ENCODE measurements at places on chromosomes 6 and 20.

GRCh38 chr6:166814390-166814789 lies 142.0 kb downstream of the RNASET2 start:
- DNase-seq, result no peak

GRCh38 chr6:20640181-20640580 lies 105.9 kb downstream of the CDKAL1 start:
- no peak for DNase-seq

- DNase-seq, result no peak
Observed at GRCh38 chr20:37564388-37565133, 36.9 kb upstream of the BLCAP start.

GRCh38 chr6:134817448-134817847 lies 132.5 kb downstream of the ALDH8A1 start:
- no peak for DNase-seq

DNA sequence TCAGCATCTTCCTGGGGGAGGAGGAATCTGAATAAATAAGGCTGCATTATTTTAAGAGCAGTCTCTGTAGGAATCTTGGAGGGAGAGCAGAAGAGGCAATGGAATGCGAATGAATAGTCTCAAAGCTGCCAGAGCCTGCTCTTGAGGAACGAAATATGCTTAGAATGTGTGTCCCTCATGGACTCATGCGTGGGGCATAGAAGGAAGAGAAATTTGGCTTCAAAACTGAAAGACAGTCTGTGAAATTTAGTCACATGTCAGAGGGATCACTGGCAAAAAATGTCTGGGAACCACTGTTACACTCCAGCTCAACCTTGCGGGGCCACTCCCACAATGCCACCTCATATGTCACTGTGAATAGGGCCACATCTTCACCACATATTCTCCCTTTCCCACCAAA lies 95.5 kb downstream of the GJA10 start:
- no peak for DNase-seq

DNA sequence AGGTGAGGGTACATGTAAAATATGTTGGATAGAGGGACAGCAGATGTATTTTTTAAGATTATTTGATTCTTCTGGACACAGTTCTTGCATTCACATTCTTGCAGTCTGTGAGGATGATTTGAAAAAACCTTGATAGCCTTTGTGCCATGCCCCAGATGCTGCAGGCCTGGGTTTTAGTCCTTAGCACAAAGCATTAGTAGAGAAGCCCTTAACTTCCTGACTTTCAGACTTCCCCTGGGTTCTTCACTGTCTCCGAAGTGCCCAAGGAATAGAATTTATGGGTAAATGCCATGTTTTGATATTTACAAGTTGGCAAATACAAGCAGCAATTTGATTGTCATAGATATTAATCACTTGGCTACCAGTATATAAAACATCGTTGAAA lies 67.6 kb upstream of the SUPT3H start:
- DNase-seq, result no peak

DNA sequence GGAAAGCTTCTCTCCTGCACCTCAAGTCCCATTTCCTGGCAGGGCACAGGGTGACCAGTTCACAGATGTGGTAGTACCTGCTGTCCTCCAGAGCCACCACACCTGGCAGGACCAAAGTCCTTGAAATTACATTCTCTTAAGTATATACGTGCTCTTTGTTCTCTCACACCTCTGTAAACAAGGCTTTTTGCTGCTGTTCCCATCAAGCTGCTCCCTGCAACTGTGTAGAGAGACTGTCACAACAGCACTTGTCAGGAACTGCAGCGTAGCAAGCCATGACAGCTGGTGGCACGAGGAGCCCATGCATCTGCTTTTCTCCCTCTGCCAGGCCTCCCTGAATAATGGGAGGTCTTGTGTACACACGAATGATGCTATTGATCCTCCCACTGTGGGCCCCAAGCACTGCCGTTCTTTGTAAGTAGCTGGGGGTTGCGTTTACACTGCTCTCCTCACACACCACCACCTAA lies 431.8 kb downstream of the CD83 start:
- DNase-seq, result peak; percentile 5

- DNase-seq, result no peak
Observed at GRCh38 chr6:3899061-3899460, 49.9 kb downstream of the FAM50B start.

DNA sequence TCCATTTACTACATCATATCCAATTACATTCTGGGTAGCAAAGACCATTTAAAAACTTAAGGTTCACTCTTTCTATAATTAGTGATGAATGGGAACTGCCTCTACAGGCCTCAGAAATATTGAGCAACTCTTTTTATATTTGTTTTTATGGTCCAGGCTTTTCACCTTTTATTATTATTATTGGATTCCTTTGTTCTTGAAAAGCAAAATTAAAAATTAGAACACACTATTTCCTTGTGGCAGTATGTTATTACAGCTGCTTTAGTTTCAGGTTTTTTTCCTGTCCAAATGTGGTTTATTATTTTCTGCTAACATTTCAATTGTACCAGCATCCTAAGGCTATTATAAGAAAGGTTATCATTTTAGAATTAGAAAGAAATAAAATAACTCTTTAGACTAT lies 150.1 kb downstream of the FARS2 start:
- DNase-seq, result no peak

DNA sequence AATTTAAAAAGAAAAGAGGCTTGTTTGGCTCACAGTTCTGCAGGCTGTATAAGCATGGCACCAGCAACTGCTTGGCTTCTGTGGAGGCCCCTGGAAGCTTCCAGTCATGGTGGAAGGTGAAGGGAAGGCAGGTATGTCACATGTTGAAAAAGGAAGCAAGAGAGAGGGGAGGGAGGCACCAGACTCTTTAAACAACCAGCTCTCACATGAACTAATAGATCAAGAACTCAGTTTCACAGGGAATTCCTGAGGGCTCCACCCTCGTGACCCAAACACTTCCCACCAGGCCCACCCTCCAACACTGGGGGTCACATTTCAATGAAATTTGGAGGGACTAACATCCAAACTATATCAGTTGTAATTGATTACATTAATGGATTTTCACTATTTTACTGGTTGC lies 127.9 kb upstream of the MLIP start:
- no peak for DNase-seq

GRCh38 chr20:12371990-12372389 lies 454.3 kb downstream of the BTBD3 start:
- no peak for DNase-seq

- no peak for DNase-seq
Observed at GRCh38 chr20:17783671-17784070, 83.9 kb downstream of the BANF2 start.

DNA sequence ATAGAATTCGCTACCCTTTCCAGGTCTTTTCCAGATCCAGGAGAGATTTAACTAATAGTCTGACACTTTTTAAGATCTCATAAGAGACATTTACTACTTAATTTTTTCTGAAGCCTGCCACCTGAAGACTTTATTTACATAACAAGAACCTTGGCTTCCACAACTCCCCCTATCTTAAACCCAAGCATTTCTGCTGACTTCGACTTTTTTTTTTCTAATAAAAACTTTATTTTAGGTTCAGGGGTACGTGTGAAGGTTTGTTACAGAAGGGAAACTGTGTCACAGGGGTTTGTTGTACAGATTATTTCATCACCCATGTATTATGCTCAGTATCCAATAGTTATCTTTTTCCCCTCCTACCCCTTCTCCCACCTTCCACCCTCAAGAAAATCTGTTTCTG lies 64.9 kb upstream of the OR14J1 start:
- DNase-seq, result no peak

GRCh38 chr20:45909817-45910669 lies 1.9 kb downstream of the PLTP start:
- DNase-seq, result no peak

DNA sequence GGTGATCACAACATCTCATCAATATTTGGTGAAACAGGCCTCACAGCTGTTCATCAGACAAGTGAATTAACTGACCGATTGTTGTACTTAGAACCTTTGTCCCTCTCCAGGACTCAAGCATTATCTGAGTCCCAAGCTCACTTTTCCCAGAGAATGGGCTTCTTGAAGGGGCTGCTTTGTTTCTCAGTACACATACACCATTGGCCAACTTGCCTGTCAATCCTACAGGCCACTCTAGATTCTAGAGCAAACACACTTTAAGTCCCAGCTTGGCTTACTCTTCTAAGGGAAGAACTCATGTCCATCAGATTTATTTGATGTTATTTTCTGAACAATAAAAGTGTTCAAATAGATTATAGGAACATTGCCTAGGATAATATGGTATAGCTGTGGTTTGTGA lies 249.5 kb downstream of the BCKDHB start:
- DNase-seq, result no peak

GRCh38 chr6:132520953-132521352 lies 8.0 kb upstream of the STX7 start:
- no peak for DNase-seq

- no peak for DNase-seq
Observed at GRCh38 chr6:166836785-166837718, 119.3 kb downstream of the RNASET2 start.

GRCh38 chr20:40680161-40680959 lies 8.7 kb downstream of the MAFB start:
- DNase-seq, result no peak

- DNase-seq, result no peak
Observed at GRCh38 chr20:43960231-43960630, 45.6 kb downstream of the TOX2 start.

- DNase-seq, result no peak
Observed at GRCh38 chr6:144782634-144783033, 497.5 kb downstream of the UTRN start.

GRCh38 chr6:4210629-4211419 lies 75.4 kb upstream of the ECI2 start:
- DNase-seq, result peak; percentile 16

DNA sequence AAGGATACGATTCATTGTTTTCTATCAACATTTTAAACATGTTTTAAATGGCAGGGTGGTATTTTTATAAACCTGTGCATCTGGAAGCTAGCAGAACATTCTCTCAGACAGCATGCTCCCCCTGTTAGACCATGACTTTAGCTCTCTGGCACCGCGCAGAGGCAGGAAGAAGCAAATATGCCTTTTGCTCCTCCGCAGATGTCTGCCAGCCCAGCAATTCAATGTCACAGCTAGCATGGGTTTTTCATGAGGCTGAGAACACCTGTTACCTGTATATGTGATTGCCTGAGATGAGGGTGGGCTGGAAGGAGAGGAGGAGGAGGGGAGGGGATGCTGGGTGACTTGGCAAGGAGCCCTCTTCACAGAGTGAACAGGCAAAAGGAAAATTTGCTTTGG lies 6.7 kb downstream of the MTCH1 start:
- DNase-seq, result peak; percentile 47

DNA sequence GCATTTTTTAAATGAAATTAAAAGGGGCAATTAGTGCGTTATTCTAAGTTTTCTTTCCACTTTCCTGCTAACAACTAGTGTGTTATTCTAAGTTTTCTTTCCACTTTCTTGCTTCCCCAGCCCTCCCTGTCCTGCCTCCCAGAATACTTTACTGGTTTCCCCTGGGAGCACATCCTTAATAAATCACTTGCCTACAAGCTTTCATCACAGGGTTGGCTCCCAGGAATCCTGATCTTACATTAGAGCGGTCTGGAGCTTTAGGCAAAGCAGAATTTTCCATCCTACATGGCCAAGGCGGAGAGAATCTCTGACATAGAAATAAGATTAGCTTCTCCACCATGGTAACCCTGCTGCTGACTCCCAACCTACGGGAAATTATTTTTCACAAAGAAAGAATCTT lies 150.4 kb downstream of the BFSP1 start:
- no peak for DNase-seq

DNA sequence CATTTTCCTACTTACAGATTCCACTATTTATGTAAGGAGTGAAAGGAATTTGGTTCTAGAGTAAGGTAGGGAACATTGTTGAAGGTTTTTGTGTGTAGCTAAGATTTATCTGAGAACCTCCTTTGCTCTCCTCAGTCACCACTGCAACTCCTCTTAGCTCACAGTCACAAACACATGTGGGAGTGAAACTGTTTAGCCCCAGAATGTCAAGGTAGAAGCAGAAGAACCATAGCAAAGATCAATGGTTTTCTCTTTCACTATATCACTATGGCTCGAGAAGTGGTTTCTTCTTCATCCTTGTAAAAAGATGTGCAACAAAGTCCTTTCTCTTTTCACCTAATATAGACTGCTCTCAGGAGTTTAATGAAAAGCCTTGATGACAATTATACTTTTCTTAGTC lies 6.5 kb upstream of the DEFB112 start:
- DNase-seq, result no peak

GRCh38 chr20:58099956-58100730 lies 128.3 kb downstream of the ANKRD60 start:
- DNase-seq, result no peak

DNA sequence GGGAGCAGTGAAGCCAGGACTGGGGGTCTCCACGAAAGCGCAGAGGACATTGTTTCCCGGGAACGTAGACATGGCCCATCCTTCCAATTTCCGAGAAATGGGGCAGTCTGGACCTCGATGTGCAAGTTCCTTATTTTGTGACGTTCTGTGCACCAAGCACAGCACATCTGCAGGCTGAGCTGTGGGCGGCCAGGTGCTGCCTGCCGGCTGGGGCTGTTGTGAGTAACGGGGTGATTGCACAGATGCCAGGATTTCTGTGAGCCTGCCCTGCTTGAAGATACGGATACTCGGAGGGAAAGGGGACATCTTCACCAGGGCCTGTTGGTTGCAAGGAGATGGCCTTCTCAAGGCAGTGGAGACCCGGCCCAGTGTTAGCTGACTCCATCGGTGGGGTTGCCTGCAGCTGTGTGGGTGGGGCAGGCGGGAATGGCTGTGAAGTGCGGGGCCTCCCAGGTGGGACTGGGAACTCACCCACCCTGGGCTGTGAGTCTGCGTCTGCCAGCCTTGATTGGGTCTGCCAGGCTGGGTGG lies 27.6 kb downstream of the CDH4 start:
- DNase-seq, result no peak

DNA sequence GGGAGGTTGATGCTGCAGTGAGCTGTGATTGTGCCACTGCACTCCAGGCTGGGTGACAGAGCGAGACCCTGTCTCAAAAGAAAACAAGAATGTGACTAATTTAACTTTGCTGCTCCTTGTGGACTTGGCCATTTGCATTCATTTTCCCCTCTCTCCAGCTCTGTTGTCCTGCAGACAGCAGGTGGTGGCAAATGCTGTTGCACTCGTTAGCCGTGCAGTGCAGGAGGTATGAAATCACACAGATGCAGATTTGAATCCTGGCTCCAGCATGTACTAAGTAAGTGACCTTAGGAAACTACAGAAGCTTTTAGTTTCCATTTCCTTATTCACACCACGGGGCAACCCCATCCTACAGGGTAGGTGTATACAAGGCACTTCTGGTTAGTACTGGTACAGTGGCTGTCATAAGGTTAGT lies 9.6 kb upstream of the BEND3 start:
- no peak for DNase-seq

- no peak for DNase-seq
Observed at GRCh38 chr6:134689641-134690040, 260.3 kb downstream of the ALDH8A1 start.

GRCh38 chr6:160161647-160161986 lies 40.0 kb downstream of the SLC22A1 start:
- no peak for DNase-seq

GRCh38 chr6:168885196-168885595 lies 368.4 kb downstream of the THBS2 start:
- no peak for DNase-seq
